Activated T-helper 1 cell treated with Interleukin-2 at 50 U/mL for 16 hours (primary cell): ENCODE measurements at places on chromosomes 7 and 10.

GRCh38 chr7:1741751-1742554 is 71.9 kb downstream of the ELFN1 start:
- DNase-seq = no peak

GRCh38 chr7:80078159-80078731 is 56.4 kb upstream of the GNAI1 start:
- no peak for DNase-seq

GRCh38 chr7:113159746-113160339 is 41.5 kb upstream of the SMIM30 start:
- no peak for DNase-seq

- DNase-seq = peak; percentile 63
These were observed at the start of gene CCNY for GRCh38 chr10:35336084-35336831. Gene CCNY (plus strand): TSS chr10:35336509. CDS start chr10:35337054, 545 bp downstream.

GRCh38 chr7:142717453-142717852 is 31.8 kb upstream of the PRSS1 start:
- DNase-seq = peak; percentile 4

GRCh38 chr10:130049987-130050386 is 60.6 kb downstream of the C10orf143 start:
- DNase-seq = no peak

DNA sequence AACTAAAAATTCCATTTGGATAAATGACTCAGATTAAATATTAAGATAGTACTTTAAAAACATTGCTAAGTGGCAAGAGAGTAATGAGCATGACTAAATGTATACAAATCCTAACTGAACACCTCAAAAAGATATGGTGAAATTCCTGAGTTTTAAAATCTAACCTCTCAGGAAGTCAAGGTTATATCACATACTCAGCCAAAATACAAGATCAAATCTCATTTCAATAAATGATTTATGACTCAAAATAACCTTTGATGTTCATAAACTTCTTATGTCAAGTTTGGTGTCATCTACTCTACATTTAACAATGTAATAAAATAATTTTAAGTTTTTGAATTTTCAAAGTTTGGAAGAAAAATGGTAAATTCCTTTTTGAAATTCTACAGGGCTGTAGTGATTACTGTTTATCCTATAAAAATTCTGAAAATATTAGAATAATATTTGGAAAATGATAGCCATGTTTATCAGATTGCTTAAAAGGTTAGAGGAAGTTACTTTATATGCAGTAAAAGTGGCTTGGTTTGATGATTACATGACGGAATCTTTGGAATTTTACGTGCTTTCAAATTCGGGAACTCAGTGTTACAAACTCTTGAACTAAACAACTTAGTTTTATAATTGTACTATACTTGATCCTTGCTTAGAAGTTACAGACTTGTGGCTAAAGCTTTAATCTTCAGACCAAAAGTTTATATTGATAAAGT is 43.7 kb downstream of the ASZ1 start:
- DNase-seq = no peak

DNA sequence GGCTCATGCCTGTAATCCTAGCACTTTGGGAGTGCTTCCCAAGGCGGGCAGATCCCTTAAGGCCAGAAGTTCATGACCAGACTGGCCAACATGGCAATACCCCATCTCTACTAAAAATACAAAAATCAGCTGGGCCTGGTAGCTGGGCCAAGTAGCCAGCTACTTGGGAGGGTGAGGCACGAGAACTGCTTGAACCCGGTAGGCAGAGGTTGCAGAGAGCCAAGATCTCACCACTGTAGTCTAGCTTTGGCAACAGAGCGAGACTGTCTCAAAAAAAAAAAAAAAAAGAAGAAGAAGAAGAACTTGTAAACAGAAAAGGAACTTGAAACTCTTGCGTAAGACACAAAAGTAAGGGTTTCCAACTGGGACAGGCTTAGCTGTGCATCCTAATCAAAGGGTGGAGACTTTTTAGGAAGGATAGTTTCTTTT is 5.6 kb upstream of the IFIT2 start:
- no peak for DNase-seq

GRCh38 chr10:119644994-119645393 is 6.2 kb upstream of the BAG3 start:
- DNase-seq = no peak

DNA sequence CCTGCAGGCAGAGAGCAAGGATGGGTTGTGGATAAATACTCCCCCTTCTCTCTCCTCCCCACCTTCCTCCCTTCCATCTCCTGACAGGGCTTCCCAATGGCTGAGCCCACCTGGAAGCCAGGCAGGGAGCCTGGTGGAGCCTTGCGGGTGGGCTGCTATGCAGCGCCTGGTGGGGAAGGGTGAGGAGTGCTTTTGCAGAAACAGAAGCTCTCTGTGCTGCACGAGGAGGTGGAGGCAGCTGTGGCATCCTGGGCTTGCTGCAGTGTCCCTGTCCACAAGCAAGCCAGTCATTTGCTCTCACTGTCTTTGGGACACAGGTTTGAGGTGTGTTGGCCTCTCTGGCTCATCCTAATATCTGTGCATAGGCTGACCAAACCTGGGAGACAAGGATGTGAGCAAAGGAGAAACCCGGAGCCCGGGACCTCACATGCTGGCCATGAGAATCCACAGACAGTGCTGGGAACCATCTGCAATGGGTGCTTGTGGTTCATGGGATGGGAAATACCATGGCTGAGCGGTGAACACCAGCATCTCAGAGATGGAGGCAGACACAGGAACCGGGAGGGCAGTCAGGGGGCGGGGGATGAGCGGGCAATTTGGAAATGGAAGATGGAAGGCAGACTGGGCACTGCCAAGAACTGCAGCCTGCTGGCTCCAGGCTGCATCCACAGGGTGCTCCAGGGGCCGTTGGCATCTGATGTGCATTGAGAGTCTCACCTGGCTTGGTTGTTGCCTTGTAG is 364.2 kb downstream of the GLRX3 start:
- no peak for DNase-seq

DNA sequence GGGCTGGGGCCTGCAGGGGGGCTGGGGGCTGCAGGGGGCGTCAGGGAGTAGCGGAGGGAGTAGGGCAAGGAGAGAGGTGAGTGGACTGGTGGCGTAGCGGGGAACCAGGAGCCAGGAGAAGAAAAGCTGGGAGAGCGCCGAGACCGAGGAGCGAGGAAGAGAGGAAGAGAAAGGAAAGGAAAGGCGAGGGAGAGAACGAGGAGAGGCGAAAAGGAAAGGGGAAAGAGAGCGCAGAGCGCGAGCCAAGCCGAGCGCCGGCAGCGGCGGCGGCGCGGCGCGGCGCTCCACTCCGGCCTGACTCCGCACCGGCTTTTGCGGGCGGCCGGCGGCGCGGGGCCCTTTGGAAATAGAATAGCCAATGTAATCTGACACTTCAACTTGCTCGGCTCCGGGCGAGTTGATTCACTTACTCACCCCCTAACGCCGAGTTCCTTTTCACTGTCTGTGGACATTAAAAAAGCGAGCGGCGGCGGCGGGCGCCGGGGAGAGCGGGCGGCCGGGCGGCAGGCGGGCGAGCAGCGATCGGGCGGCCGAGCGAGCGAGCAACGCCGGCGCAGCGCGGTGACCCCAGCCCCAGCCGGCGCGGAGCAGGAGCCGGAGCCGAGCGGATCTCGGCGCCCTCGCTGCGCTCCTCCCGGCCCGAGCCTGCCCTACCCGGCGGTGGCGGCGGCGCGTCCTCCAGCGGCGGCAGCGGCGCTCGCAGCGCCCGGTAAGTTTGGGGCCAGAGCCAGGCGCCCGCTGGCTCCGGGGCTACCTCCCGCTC is at the start of gene ZMIZ1:
Gene ZMIZ1, plus strand, starts transcription at position 405 of the 763 bp plus-strand sequence. CDS start 132,667 bp downstream, outside the sequence.
- peak; percentile 65 for DNase-seq

DNA sequence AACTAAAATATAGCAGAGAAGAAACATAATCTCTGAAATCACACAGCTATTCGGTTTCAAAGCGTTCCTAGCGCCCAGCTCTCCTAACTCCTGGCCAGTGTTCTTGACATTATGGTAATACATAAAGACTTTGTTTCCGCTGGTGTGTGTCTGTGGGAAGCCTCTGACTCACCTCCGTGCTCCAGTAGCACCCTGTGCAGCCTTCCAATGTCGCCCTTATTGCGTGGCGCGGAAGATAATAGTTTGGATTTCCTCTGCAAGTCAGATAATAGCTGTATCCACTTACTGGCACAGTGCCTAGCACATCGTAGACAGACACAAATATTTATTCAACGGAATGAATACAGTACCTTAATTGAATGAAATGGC is 570 bp downstream of the BMS1 start:
- no peak for DNase-seq

DNA sequence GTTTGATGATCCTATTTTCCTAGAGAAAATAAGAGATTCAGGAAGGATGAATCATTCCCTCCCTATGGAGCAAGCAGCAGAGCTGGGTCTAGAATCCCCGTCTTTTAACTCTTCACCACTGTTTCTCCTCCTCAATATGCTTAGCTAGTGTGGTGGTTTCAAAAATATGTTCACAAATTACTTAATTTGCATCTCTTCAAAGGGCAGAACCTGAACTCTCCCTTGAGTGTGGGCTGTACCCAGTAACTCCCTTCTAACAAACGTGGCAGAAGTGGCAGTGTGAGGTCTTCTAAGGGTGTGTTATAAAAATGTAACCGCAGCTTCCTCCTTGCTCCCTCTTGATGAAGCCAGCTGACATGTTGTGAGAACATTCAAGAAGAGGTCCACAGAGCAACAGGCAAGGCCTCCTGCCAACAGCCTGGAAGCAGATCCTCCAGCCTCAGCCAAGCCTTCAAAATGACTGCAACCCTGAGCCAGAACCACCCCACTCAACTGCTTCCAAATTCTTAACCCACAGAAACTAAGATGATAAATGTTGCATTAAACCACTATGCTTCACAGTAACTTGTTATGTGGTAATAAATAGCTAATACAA is 36.6 kb downstream of the SRPK2 start:
- DNase-seq = peak; percentile 31

DNA sequence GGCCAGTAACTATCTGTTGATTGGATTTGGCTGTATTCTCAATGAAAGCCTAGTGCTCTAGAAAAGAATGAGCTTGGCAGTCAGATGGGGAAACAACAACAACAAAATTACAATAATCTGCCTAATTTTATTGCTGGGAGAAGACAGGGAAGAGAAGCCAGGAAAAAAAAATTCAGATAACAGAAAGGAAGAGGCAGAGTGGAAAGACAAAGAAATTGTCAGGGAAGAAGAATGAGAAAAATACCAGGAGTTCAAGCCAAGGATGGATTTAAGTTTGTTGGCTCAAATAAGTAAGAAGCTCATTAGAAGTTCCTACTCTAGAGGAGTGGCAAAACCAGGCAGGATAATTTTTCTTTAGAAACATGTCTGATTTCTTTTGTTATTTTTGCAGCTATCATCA is 45.9 kb upstream of the PRKG1 start:
- no peak for DNase-seq

DNA sequence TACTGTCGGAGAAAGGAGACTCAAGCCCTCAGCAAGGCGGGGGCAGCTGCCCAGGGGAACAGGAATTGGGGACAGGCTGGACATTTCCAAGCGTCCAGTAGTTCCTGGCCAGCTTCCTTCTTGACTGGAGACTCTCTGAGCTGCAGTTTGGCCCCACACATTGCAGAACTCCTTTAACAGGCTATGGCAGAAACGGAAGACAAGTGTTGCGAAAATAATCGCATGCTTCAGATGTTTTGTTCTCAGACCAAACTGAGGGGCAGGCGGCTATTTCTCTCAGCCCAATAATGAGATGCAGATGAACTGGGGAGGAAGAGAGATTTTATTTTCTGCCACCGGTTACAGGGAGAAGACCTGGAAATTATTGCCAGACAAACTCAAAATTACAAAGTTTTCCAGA is 88.0 kb upstream of the PFKP start:
- DNase-seq = no peak

GRCh38 chr10:128058106-128058749 is 68.0 kb downstream of the MKI67 start:
- no peak for DNase-seq

GRCh38 chr7:158061884-158062656 is 525.6 kb downstream of the PTPRN2 start:
- no peak for DNase-seq

- DNase-seq = peak; percentile 22
These were observed 54.9 kb upstream of the ZNF800 start for GRCh38 chr7:127447326-127447945.

DNA sequence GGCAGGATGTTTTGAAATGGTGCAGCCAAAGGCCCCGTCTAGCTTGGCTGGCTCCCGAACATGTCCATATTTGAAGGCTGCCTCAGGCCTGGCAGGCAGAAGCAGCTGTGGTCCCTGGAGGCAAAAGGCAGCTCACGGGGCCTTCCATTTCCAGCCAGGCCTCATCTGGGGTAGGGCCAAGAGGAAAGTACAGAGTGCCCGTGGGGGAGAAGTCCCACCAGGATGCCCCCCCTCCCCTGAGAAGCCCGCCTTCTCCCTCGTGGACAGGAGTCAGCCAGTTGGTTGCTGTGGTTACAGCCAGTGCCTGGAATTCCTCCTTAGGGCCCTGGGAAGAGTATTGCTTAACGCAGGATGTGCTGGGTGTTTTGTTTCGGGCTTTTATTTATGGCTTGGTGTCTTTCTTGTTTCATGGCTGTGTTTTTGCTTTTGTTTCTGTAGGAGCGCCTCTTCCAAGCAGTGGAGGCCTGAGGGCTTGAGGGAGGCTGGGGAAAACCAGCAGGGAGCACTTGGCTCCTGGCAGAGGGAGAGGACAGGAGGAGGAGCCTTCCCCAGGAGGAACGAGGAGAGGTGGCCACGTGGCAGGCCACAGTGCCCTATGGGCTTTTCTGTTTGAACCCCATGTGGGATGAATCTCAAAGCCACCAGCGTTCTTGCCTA is 45.4 kb downstream of the CHST3 start:
- no peak for DNase-seq

- DNase-seq = no peak
These were observed 295.6 kb downstream of the PRKG1 start for GRCh38 chr10:51369903-51370302.

DNA sequence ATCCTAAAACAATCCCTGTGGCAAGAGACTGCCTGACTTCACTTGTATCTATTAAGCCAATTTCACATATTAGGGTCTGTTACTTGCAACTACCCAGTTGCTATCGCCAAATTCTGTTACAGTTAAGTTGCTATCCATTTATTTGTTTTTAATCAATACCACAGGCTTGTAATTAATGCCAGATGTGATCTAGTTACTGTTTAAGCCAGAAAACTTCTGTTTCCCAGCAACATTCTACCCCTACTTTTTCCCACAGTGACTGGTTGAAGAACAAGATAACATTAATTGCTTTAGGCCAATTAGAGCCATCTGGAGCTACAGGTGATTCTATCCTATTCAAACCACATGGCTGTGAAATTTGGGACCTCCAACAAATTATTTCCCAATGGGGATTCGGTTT is 131.3 kb downstream of the ALOX5 start:
- no peak for DNase-seq

DNA sequence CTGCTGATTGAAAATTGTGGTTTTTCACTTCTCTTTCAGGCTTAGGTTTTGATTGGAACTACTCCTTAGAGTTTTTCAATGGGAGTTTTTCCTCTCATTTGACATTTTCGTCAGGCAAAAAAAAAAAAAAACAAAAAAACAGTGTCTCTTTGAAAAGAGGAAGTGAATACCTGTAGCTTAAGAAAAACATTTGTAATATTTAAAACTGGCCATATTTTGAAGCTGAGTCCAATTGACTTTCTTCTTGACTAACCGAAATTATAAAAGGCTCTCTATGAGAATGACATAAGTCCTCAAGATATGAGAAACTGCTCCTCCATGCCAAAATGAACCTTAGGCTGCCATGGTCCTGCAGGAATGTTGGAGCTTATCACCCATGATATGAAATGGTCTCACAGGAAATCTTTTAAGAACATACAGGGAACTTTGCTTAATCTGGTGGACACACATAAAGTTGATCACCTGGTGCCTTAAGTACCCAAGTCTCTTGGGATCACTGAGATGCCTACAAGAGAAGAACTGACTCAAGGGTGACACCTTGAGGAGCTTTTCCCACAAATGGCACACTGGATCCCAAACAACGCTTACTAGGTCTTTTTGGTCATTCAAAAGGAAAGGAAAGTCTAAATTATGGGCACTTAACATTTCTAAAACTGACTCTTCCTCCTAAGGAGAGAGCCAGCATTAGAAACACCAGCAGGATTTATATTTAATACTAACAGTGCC is 263.4 kb downstream of the CDC14C start:
- DNase-seq = no peak
